Thymus (tissue), 14 donors: ENCODE measurements at places on chromosomes 5 and 9. TPM values are rescaled to one million over a fixed set of nuclear protein-coding genes. Genes with fewer than 3 reads are reported as not detected.

DNA sequence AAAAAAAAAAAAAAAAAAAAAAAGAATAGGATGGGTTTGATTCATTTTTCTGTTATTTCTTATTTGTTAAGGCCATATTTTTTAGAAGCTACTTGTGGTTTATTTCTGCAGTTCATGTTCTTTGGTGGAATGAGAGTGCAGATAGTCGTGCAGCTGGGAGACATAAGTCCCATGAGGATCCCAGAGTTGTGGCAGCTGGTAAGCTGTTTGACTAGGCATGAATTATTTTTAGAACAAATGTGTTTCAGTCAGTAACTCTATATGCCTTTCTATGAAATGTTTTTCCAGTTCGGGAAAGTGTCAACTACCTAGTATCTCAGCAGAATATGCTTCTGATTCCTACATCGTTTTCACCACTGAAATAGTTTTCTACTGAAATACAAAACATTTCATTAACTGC, 5.0 kb upstream of the NIPSNAP3B start:
- no peaks in the 10 kb centered on the region for H3K4me1 ChIP-seq
- no peak overlapping the region for H3K4me3 ChIP-seq
- H3K27ac ChIP-seq, result no peak overlapping the region
- no peaks in the 10 kb centered on the region for H3K27me3 ChIP-seq
- H3K36me3 ChIP-seq, result no peaks in the 10 kb centered on the region

GRCh38 chr9:117521293-117521692, 106.4 kb upstream of the ASTN2 start:
- H3K4me3 ChIP-seq, result no peak overlapping the region
- H3K36me3 ChIP-seq, result no peaks in the 10 kb centered on the region
- H3K27ac ChIP-seq, result no peak overlapping the region
- no peaks in the 10 kb centered on the region for H3K4me1 ChIP-seq
- DNase-seq, result no peak

- peak overlapping the region; percentile 40 for H3K4me3 ChIP-seq
- H3K36me3 ChIP-seq, result no peaks in the 10 kb centered on the region
- peak; percentile 45 for DNase-seq
- no peak overlapping the region for H3K27ac ChIP-seq
Measured at GRCh38 chr5:159331093-159331973, 1.0 kb upstream of the IL12B start.

DNA sequence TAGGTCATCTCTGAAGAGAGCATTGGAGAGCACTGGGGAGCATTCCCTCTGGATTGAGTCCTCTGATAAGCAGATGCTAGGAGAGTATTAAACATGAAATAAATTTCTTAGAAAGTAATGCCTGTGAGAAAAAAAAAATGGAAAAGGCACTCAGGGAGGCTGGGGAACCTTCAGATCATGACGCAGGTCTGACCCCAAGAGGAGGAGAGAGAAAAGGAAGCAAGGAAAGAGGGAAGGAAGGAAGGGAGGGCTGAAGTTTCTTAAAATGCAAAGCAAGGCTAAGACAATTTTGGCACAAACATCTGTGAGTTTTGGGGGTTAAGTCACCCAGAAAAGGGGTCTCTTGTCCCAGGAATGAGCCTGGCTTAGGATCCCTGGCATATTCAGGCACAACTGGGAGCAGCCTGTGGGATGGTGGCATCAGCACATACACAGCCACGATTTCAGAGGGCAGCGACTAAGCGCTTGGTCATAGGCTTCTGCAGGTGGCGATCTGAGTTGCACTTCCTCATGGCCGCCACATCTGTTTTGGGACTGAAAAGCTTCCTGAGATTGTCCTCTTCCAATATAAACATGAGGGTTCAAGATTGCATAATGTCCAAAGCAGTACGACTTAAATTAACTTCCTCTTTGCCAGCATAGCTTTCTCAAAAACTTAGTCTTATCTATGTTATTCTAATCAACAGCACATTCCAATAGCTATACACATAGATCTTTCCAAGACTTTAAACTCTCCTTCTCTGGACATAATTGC, 692.7 kb downstream of the DNAH5 start:
- H3K4me3 ChIP-seq, result no peak overlapping the region
- H3K27ac ChIP-seq, result no peak overlapping the region
- H3K4me1 ChIP-seq, result no peaks in the 10 kb centered on the region
- no peak for DNase-seq
- no peaks in the 10 kb centered on the region for H3K27me3 ChIP-seq

GRCh38 chr9:33349743-33350142, 52.6 kb downstream of the AQP7 start:
- H3K27ac ChIP-seq, result no peak overlapping the region
- no peak for DNase-seq
- H3K4me1 ChIP-seq, result no peaks in the 10 kb centered on the region

GRCh38 chr9:88747768-88748167, 212.8 kb downstream of the NXNL2 start:
- no peaks in the 10 kb centered on the region for H3K36me3 ChIP-seq
- no peak for DNase-seq
- no peaks in the 10 kb centered on the region for H3K4me1 ChIP-seq

- no peak for DNase-seq
- no peaks in the 10 kb centered on the region for H3K36me3 ChIP-seq
- no peak overlapping the region for H3K4me3 ChIP-seq
Measured at GRCh38 chr5:112604732-112605630, 132.7 kb upstream of the APC start.

DNA sequence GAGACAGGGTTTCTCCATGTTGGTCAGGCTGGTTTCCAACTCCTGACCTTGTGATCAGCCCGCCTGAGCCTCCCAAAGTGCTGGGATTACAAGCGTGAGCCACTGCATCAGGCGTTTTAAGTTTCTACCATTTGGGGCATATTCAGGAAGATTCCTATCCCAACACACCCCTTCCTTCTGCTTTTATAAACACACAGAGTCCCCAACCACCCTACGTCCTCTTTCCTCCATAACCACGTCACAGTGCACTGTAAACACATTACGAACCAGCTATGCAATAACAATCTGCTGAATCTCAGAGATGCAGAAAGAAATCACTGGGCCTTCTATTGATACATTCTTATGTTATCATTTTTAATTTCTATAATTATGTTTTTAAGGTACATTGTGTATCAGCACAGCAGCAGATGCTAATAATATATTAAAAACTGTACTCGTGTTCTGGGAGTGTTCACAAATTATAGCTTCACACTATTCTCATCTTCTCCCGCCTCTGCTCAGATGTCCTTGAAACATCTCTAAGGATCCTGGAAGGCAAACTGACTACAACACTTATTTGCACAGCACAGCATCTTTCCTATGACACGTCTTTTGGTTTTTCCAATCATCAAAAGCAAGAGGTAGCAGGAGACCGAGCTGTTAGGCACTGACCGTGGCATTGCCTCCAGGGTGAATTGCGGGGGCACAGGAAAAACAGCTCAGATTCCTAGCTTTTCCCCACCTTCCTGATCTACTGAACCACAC, 60.2 kb downstream of the KCNIP1 start:
- no peak overlapping the region for H3K27ac ChIP-seq
- no peaks in the 10 kb centered on the region for H3K36me3 ChIP-seq
- H3K27me3 ChIP-seq, result peaks cover 4% of the 10 kb centered on the region
- DNase-seq, result no peak

DNA sequence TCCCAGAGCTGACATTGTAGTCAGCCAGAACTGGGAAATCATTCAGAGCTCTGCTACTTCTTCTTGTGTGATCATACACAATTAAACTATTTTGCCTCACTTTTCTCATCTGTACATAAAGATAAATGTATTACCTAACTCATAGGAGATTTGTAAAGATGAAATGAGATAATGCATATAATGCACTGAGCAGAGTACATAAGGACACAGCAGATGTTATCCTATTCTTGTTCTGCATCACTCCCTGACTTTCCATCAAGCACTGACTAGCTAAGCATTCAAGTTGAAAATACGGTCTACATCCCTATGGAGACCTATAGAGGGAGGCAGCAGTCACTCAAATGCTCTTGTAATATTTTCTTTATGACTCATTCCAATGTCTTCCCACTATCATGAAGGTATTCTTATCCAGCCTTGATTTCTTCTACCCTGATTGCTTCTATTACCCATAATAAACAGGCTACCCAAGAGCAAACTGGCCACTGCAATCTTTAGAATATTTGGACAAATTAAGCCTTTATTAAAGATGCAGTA, 16.3 kb upstream of the PRR16 start:
- H3K4me1 ChIP-seq, result no peaks in the 10 kb centered on the region
- H3K4me3 ChIP-seq, result no peak overlapping the region
- DNase-seq, result no peak
- H3K27me3 ChIP-seq, result no peaks in the 10 kb centered on the region
- no peak overlapping the region for H3K27ac ChIP-seq

DNA sequence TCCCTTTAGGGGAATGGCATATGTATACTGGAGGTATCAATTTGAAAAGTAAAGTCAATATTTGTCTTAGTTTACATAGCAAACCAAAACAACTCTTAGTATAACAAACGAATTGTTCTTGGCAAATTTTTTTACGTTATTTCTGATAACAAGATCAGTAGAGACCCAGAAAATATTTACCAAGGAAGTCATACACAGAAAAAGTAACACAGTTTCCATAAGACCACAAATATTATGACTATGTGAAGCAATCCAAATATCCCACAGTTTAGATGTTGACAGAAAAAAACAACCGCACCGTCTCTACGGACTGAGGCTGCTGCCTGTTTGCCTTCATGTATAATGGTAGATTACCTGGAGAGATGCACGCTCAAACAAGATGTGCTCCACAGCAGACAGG, 46.5 kb upstream of the DAPK1 start:
- H3K27me3 ChIP-seq, result no peaks in the 10 kb centered on the region
- H3K27ac ChIP-seq, result no peak overlapping the region
- no peaks in the 10 kb centered on the region for H3K4me1 ChIP-seq
- H3K36me3 ChIP-seq, result no peaks in the 10 kb centered on the region
- DNase-seq, result no peak

- H3K4me3 ChIP-seq, result no peak overlapping the region
- no peak for DNase-seq
- peaks cover 3% of the 10 kb centered on the region for H3K36me3 ChIP-seq
- no peak overlapping the region for H3K27ac ChIP-seq
- H3K4me1 ChIP-seq, result peaks cover 35% of the 10 kb centered on the region
Measured at GRCh38 chr9:93121316-93122241, 12.5 kb downstream of the NINJ1 start.

GRCh38 chr5:167244583-167244982, 1046.9 kb upstream of the WWC1 start:
- no peaks in the 10 kb centered on the region for H3K27me3 ChIP-seq
- H3K4me3 ChIP-seq, result no peak overlapping the region
- H3K36me3 ChIP-seq, result no peaks in the 10 kb centered on the region
- no peak overlapping the region for H3K27ac ChIP-seq

- no peak overlapping the region for H3K27ac ChIP-seq
- no peak overlapping the region for H3K4me3 ChIP-seq
- no peak for DNase-seq
- no peaks in the 10 kb centered on the region for H3K27me3 ChIP-seq
- H3K36me3 ChIP-seq, result no peaks in the 10 kb centered on the region
- H3K4me1 ChIP-seq, result no peaks in the 10 kb centered on the region
Measured at GRCh38 chr5:170791325-170791954, 7.9 kb downstream of the GABRP start.

GRCh38 chr9:116414374-116414773, 260.8 kb downstream of the PAPPA start:
- H3K4me1 ChIP-seq, result no peaks in the 10 kb centered on the region
- no peak for DNase-seq
- H3K27ac ChIP-seq, result no peak overlapping the region
- no peak overlapping the region for H3K4me3 ChIP-seq
- H3K36me3 ChIP-seq, result no peaks in the 10 kb centered on the region
- no peaks in the 10 kb centered on the region for H3K27me3 ChIP-seq

GRCh38 chr5:32814141-32814540, 103.0 kb downstream of the NPR3 start:
- no peak for DNase-seq
- H3K4me3 ChIP-seq, result no peak overlapping the region
- H3K36me3 ChIP-seq, result no peaks in the 10 kb centered on the region
- H3K4me1 ChIP-seq, result no peaks in the 10 kb centered on the region
- H3K27ac ChIP-seq, result no peak overlapping the region

GRCh38 chr5:177428574-177429217, 2.2 kb downstream of the GRK6 start:
- H3K36me3 ChIP-seq, result peaks cover 25% of the 10 kb centered on the region
- peaks cover 77% of the 10 kb centered on the region for H3K4me1 ChIP-seq
- no peaks in the 10 kb centered on the region for H3K27me3 ChIP-seq
- H3K27ac ChIP-seq, result peak overlapping the region; percentile 96

- DNase-seq, result no peak
- no peaks in the 10 kb centered on the region for H3K4me1 ChIP-seq
- no peaks in the 10 kb centered on the region for H3K36me3 ChIP-seq
- no peaks in the 10 kb centered on the region for H3K27me3 ChIP-seq
Measured at GRCh38 chr9:99415606-99416005, 193.5 kb downstream of the SEC61B start.

DNA sequence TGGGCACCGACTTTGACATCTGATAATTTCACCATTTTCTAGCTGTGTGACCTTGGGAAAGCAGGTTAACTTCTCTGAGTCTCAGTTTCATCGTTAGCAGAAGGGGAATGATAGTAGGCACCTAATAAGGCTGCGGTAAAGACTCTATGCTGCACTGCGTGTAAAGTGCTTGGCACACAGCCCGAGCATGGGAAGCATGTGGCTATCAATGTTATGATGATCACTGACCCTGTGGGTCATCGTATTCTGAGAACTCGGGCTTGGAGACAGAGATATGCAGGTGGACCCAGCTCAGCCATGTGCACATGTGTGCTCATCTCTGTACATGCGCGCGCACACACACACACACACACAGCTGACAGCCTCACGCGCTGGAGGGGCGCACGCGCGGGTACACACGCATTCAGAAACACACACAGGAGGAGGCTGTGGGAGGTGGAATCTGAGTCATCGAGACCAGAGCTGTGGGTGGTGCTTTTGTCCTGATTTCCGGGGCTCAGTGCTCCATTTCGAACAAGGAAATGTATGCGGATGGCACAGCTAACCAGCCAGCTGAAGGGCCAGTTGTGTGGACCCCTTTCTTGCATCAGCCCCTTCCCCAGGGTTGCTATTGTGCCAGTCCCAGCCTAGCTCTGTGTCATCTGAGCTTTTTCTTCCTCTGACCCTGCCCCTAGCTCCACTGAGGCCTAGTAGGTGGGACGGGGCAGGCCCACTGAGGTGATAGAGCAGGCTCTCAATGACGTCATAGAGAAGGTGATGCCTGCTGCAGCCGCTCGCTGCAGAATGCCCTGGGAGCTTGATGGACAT, 11.1 kb upstream of the ARAP3 start:
- H3K4me3 ChIP-seq, result no peak overlapping the region
- H3K4me1 ChIP-seq, result peaks cover 8% of the 10 kb centered on the region
- DNase-seq, result no peak
- H3K27me3 ChIP-seq, result peaks cover 2% of the 10 kb centered on the region

Gene HRCT1
- 0.14 TPM for total RNA-seq

Gene NEUROG1
- total RNA-seq, result 0.14 TPM

Gene NREP
- 173 TPM for total RNA-seq

Gene CD72
- 6.8 TPM for total RNA-seq

Gene SLC6A7
- under 0.01 TPM for total RNA-seq

Gene OLFML2A
- total RNA-seq, result 2.9 TPM

Gene STKLD1
- 0.94 TPM for total RNA-seq

Gene SV2C
- 0.05 TPM for total RNA-seq

Gene PIP5KL1
- 0.33 TPM for total RNA-seq

Gene NDUFS6
- 42.8 TPM for total RNA-seq

Gene NUTM2G
- not detected for total RNA-seq

Gene FLT4
- 1.0 TPM for total RNA-seq

Gene TAF1L
- total RNA-seq, result not detected

Gene PCDHGC4
- 0.19 TPM for total RNA-seq

Gene QRFP
- 0.05 TPM for total RNA-seq
